Renal pelvis (tissue), 12 donors: ENCODE measurements at places on chromosomes 11 and 22. TPM values are rescaled to one million over a fixed set of nuclear protein-coding genes. Genes with fewer than 3 reads are reported as not detected.

DNA sequence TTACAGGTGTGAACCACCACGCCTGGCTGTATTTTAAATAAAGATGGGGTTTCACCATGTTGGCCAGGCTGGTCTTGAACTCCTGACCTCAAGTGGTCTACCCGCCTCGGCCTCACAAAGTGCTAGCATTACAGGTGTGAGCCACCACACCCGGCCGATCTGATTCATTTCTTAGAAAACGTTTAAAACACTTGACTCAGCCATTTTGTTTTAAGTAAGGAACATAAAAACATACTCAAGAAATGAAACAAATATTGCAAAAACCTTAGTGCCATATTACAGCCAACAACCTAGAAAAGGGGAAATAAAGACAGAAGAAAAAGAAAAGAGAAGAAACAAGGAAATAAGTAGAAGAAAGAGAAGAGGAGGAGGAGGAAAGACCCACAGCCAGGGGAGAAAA, 17.4 kb downstream of the LRFN4 start:
- no peak for DNase-seq

The TTC36 gene
- polyA plus RNA-seq = 2.6 TPM

- no peak for DNase-seq
These were observed 115.6 kb downstream of the PTPRJ start for GRCh38 chr11:48095779-48096470.

GRCh38 chr11:9662273-9662672, 1.6 kb upstream of the SWAP70 start:
- DNase-seq = no peak

DNA sequence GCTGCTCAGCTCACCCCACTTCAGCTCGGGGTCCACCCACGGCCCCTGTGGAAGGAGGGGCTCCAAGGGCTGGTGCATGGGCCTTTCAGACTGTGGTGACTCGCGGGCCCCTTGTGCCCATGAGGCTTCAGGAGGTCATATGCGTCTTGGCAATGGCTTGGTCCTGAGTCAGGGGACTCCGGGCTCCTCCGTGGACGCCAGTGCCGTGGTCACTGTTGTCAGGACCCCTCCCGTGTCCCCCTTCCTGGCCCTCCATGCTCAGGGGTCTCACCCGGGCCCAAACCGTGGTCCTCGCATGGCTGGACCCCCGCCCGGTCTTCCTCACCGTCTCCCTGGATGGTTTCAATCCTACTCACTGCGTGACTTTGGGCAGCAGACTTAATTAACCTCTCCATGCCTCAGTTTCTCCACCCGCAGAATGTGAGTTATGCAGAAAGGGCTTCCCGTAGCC, 436.4 kb downstream of the TBC1D22A start:
- DNase-seq = no peak

- DNase-seq = no peak
These were observed 1214.3 kb upstream of the RAG2 start for GRCh38 chr11:37812281-37812880.

The ZNF280B gene
- polyA plus RNA-seq = 5.2 TPM

DNA sequence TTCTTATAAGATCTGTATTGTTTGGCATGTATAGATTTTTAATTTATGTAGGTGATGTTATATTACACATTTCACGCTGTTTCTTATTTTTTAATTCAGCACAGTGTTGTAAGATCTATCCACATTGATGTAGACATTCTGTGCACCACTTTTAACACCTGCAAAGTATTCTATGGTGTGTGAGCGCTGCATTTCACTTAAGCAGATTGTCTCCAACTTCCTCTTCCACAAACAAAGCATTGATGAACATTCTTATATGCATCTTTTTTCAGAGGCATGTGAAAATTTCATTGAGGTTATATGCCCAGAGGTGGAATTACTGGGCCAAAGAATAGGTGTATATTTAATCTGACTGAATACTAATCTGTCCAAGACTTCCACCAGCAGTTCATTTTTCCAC, 3.4 kb upstream of the POU2AF1 start:
- no peak for DNase-seq

The SERHL2 gene
- 8.9 TPM for polyA plus RNA-seq

DNA sequence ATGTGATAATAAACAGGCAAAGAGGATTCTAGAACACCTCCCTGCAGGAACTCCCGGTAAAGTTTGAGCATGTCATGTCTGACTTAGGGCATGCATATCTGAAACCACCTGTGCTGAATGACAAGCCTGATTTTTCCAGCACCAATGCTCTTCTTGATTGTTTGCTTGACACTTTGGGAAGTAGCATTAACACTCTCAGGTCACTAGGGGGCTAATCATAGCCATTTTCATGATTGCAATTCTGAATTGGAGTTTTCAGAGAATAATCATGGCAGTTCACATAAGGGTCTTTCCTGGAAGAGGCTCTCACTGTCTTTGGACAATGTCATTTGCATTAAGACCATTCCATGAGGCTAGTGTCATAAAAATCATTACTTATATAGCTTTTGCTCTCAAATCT, 234.4 kb upstream of the MTNR1B start:
- DNase-seq = no peak

DNA sequence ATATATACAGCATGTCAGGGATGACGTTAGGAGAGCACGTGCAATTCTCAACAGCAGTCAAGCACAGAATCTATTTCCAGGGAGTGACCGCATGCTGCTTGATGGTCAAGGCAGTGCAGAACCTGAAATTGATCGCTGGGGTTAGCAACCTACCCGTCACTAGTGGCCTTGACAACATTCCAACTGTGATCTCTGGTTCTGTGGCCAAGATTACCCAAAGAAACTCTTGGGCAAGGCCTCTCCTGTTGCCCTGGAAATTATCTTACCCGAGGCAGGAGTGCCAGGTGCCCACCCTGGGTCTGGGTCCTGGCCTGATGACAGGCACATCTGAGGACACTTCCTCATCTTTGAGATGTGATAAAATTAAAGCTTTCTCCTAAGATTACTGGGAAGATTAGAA, 2.2 kb downstream of the TM7SF2 start:
- DNase-seq = no peak

The MMP11 gene
- polyA plus RNA-seq = 20.0 TPM

GRCh38 chr11:79949574-79949973, 508.7 kb upstream of the TENM4 start:
- DNase-seq = no peak

The MMP10 gene
- not detected for polyA plus RNA-seq

DNA sequence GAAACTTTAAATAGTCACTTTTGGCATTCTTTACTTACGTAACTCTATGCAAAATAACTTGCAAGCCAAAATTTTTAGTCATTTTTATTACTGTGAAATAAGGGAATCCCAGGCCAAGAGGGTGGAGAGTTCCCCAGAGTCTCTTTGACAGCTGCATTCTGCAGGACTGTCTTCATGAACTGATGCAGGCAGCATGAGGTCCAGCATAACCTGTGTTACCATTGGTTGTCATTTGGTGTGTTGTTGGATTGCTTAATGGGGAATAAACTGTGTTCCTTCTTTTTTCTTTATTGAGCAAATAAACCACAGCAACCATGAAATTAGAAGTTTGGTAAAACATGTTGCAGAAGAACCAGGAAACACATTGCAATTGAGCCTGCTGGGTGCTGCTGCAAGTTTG, 24.6 kb downstream of the MMP27 start:
- DNase-seq = no peak

GRCh38 chr11:64490562-64491216, 100.3 kb upstream of the SLC22A12 start:
- no peak for DNase-seq

The RASSF10 gene
- polyA plus RNA-seq = 33.3 TPM
